ENCODE measurements at places on chromosomes 2 and 18.

- peak; percentile 28 for DNase-seq
These were observed 75.0 kb downstream of the KCNG2 start for GRCh38 chr18:79872527-79873444.

GRCh38 chr2:139217641-139218040, 437.5 kb upstream of the NXPH2 start:
- DNase-seq: no peak

GRCh38 chr2:237154082-237154638, 68.5 kb downstream of the COPS8 start:
- DNase-seq: no peak

DNA sequence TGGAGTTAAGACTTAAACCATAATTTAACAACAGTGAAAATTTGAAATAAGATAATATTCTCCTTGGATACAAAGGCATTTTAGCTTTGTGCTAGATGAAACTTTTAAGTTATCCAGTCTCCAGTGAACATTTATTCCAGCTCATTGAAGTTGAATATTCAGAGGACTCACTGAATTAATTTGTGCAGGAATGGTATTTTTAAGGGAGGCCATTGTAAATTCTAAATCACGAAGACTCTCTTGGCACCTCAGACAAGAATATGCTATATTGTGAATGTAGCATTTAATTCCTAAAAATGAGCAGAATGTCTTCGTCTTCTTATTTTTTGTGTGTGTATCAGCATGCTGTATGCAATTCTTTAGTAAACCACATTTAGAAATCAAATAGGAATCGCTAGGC, 731.7 kb upstream of the RAB6C start:
- no peak for DNase-seq

GRCh38 chr2:237164474-237165042, 78.9 kb downstream of the COPS8 start:
- no peak for DNase-seq

DNA sequence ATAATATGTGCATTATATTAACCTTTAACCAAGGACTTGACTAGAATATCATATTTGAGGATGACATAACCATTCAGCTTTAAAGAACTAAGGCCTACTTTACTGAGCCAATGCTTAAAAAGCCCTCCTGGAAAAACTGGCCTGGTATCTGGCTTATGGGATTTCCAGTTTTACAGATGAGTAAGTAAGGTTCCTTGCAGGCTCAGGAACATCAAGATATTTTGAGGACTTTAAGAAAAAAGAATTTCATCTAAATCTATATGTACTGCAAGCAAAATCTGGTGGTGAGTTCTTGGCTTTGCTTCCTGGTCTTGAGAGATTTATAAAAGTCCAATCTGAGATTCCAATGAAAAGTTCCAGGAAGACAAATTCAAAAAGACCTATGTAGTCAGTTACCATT, 417.0 kb upstream of the NRXN1 start:
- DNase-seq: no peak

DNA sequence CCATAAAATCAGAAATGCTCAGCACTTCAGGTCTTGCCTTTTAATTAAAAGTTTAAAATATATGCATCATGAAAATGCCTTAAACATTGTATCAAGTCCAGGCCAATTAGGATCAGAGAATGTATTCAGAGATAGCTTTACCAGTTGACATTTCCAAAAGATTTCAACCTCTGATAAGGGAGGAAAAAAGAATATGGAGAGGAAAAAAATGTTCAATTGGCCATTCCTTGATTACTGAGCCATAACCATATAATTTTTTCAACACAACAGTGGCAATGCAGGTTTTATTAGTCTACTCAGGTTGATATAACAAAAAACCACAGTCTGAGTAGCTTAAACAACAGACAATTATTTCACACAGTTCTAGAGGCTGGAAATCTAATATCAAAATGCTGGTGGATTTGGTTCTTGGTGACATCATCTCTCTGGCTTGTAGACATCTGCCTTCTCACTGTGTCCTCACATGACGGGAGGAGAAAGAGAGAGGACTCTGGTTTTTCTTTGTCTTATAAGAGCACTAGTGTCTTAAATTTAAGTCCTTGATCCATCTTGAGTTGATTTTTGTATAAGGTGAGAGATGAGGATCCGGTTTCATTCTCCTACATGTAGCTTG, 111.9 kb downstream of the IRS1 start:
- DNase-seq: no peak

DNA sequence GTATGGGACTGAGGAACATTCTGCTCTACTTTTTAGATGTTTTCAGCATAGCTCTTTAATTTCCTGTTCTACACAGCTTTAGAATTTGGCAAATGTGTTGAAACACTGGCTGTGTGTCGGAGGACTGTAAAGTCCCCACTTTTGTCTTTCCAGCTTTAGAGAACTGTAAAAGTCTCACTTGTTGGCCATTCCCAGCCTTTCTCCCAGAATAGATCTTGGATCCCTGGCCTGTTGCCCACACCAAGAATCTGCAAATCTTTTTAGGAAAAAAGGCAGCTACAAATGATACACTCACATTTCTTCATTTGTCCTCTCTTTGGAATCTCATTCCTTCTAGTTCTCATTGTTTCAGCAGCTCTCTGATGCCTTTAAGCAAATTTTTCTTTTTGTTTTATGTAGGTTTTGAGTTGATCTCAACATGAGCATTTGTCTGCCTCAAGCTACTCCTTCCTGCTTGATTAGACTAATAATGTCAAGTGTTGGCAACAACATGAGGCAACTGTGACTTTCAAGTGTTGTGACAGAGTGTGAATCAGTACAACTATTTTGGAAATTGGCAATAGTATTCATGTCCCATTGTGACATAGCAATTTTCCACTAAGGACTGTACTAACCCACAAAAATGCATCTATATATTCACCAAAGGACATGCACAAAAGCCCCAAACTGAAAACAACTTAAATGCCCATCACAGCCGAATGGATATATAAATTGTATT, 610.8 kb downstream of the EPHA4 start:
- DNase-seq: no peak

- DNase-seq: no peak
These were observed 48.6 kb upstream of the RBM44 start for GRCh38 chr2:237749961-237750360.

- DNase-seq: no peak
These were observed 716.4 kb downstream of the RNF144A start for GRCh38 chr2:7633566-7634153.

DNA sequence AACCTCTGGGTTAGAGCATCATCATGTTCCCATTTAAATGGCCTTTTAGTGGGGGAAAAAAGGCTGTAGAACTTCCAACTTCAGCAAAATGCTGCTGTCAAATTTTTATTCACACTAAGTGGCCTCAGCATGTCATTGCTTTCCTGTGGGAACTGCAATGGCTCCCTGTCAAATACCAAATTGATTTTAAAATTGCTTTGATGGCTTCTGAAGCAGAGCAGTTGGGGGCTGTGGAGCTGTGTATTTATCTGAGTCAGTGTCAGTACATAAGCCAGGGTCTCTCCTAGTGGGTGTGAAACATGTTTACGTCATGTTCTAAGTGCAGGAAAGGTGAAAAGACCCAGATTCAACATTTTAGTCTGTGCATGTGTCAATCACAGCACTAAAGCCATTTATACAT, 171.3 kb downstream of the CDH19 start:
- DNase-seq: no peak

DNA sequence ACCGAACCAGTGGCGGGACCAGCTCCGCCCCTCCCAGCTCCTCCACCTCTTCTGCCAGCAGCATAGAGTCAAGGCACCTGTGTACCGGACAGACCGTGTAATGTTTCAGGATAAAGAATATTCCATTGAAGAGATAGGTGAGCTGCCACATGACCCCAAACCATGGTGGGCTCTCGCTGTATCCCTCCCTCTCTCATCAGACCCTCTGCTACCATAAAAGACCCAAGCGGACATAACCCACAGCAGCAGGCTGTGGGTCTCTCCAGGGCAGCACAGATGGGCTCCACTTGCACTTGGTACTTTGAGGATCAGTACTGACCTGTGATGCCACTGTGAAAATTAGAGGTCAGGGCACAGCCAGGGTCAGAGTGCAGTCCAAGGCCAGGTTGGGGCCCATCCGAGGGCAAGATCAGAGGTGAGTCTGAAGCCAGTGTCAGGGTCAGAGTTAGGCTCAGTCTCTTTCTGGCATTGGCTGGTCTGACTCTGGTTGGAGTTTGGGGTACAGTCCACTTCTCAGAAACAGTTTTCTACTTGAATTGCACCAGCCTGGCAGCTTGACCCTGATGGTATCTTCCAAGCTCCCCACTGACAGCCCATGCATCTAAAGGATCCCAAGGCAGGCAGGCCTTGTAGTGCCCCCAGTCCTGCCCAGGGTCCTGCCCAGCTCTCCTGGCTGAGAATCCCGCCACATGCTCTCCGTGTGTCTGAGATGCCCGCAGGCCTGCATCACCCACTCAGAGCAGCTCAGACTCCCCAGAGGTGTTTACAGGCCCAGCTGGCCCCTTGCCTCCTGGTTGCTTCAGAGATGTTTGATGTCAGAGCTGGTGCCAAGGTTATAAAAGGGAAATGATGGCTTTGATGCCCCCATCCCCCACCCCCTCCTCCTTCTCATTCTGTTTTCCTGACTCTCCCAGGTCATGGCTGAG, 212.1 kb downstream of the DYSF start:
- DNase-seq: peak; percentile 44

GRCh38 chr2:143955401-143956065, 564.4 kb downstream of the ZEB2 start:
- no peak for DNase-seq

DNA sequence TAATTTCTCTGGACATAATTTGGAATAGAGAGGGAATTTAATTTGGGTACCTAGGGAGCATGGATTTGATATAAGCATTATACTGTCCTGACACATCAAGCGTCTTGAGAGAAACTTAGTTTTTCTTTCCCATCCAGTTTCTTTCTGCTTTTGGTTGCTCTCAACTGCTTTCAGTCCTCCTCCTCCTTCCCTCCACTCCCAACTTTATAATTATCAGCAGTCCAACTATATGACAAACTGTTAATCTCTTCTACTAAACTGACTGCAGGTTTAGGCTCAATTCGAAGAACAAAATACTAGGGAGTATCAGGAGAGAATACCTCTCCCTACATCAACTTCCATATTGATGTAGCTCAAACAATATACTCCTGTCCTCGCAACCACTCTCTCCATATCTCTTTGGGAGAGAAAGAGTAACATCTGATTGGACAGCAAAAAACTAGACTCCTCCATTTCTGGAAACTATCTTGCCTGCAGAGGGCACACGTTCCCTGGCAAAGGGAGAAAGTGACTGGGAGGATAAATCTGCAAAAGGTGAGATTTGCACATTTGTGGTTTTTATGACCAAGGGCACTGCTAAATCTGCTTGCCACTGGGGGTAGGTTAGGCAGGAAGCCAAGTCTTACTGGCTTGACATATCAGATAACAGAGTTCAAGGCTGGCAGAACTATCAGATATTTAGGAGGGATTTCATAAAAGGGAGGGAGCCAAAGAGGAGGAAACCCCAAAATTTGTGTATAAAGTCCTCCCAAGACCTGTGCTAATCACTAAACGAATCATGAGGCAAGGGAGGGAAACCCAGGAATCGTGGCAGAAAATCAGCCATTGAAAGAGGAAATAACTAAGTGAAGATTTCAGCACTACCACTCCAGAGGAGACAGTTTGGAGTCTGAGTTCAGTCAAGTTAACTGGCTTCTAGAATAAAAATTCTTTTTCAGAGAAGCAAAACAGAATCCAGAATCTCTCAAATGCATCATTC, 40.0 kb downstream of the ICA1L start:
- peak; percentile 54 for DNase-seq

GRCh38 chr2:10883801-10884478, 27.8 kb upstream of the KCNF1 start:
- DNase-seq: no peak

DNA sequence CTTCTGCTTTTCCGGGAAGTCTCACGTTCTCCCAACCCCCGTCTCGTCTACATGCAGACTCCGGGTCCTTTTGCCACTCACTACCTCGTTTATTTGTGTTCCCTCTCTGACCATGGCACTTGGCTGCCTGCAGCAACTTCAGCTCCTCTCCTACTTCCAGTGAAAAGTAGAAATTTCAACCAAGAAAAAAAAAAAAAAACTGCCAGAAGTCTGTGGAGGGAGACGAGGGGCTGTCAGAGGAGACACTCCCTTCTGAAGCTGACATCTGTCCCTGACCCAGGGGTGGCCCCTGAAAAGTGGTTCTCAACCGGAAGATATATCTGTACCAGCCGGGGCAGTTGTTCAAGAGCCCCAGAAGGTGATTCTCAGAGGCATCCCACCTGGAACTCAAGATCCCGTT, 742 bp upstream of the MYO5B start:
- DNase-seq: no peak

- DNase-seq: no peak
These were observed 6.5 kb downstream of the WIPF1 start for GRCh38 chr2:174590928-174591648.

- DNase-seq: no peak
These were observed 103.2 kb upstream of the SMIM21 start for GRCh38 chr18:75530566-75531211.

- DNase-seq: no peak
These were observed 25.5 kb downstream of the GCG start for GRCh38 chr2:162126527-162126926.

GRCh38 chr2:204012072-204012653, 75.6 kb downstream of the ICOS start:
- no peak for DNase-seq

Data from left lobe of liver (tissue), 2 donors.